ENCODE measurements at places on chromosomes 6 and 20. TPM values are rescaled to one million over a fixed set of nuclear protein-coding genes. Genes with fewer than 3 reads are reported as not detected.

ZBP1 gene
- total RNA-seq = 0.43 TPM

- DNase-seq = no peak
These were observed 234.3 kb downstream of the ARHGAP18 start for GRCh38 chr6:129475477-129476247.

TFAP2C gene
- total RNA-seq = 0.22 TPM

DNA sequence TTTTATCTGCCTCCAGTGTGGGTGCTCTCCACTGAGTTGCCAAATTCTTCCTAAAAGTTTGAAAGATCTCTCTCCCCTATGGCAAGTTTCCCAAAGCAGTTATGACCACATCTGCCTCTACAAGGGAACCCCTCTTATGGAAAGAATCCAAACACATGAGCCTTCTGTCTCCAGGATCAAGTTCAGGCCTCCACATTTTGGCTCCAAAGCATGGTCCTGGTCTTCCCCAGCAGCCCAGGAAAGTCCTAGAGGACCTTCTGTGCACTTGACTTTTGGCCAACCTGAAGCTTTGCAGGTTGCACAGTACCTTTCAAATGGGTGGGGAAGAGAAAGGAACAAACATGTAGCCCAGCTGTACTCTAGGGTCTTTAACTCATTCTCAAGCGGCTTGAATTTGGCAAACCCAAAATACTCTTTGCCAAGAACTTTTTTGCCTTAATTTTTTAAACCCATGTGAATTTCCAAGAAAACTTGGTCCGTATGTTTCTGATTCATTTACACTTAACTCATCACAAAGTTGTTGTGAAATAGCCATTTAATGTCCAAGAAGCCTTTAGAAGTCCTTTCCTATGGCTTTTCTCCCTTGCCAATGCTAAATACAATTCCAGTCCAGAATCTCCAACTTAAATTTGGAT is 240.1 kb upstream of the TBX18 start:
- no peak for DNase-seq

VGLL2 gene
- total RNA-seq = 38.1 TPM

Measured in cardiac septum (tissue), 1 donor.